ENCODE measurements at places on chromosomes 7 and 10.

DNA sequence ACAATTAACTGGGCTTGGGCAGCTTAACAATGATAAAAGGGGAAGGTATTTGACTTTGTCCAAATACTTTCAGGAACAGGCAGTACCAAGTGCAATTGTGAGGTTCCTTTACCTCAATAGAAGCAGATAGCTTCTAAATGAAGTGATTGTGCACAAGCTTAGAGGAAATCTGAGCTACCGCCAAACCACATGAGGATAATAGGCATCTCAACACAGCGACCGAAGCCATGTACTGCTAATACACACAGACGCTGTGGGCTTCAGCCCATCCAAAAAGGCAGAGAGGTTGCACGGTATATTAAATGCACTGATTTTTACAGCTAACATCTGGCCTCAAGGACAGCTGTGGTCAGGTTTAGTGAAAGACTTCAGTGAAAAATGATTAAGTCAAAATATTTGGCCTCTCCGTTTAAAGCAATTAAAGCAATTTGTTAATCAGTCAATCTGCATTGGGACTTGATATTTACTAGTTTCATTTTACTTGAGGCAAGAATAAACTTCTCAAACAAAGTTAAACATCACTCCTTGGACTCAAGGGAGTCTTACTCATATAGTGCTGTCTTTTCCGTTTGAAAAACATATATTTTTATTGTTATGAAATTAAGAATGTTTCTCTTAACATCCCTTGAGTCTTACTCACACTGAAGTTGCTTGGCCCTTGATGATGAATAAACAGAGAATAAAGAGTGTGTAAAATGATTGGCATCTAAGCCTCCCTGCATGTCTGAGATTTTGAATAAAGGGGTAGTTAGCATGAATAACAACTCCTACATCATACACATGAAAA lies 306.3 kb downstream of the C7orf25 start:
- peak; percentile 24 for DNase-seq

DNA sequence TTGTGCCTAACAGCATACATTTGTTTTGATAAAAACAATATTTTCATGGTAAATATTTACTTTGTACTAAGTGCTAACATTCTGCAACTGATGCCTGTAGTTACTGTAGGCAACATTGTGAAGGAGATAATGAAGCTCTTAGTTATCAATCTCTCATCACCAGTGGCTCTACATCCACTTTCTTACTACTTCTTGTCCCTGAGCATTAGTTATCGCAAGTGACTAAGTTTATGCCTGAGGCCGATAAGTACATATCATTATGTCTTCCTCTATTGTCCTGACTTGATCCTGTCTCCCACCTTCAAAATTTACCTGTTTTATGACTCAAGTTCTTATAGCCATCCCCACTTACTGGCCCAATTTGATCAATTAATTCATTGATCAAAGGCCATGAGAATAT lies 63.6 kb downstream of the MACC1 start:
- no peak for DNase-seq

- no peak for DNase-seq
Measured at GRCh38 chr10:86594535-86594934, 59.8 kb upstream of the OPN4 start.

DNA sequence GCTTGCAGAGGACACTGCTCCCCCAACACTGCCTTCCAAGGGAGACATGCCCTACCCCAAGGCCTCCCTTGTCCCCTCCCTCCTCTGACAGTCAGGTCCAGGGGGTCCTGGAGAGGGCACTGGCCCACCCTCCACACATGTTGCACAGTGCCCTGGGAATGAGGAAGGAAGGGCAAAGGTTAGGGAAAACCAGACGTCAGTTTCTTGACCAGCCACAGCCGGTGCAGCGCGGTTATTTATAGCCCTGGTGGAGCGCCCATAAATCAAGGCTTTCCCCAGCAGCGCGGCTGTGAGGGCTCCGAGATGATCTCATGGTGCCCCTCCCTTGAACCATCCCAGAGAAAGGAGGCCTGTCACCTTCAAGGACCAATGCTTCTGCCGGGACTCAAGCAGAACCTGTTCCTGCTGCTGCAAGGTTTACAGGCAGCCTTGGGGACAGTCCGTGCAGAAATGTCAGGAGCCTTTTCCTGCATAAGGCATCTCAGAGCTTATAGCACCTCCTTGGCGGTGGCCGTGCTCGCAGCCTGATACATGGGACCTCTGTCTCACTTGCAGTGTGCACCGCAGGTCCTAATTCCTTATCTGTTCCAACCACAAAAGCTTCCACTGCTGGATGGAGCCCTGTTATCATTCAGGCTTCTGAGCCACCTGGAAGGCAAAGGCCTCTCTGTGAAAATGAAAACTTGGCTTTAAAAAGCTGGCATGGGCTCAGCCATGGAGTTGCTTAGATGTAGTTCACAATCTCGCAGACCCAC lies 127.3 kb downstream of the LHPP start:
- peak; percentile 61 for DNase-seq

GRCh38 chr10:78571891-78572290 lies 496.9 kb upstream of the ZMIZ1 start:
- DNase-seq, result no peak

GRCh38 chr7:137488038-137488437 lies 144.5 kb upstream of the PTN start:
- no peak for DNase-seq

GRCh38 chr7:129366-130221 lies 62.8 kb upstream of the FAM20C start:
- peak; percentile 43 for DNase-seq

GRCh38 chr7:88761779-88762178 lies 2.3 kb downstream of the ZNF804B start:
- no peak for DNase-seq

- DNase-seq, result no peak
Measured at GRCh38 chr10:115814542-115814941, 458.5 kb downstream of the GFRA1 start.

- DNase-seq, result peak; percentile 38
Measured at GRCh38 chr10:93060887-93061593, 442 bp downstream of the CYP26C1 start.

DNA sequence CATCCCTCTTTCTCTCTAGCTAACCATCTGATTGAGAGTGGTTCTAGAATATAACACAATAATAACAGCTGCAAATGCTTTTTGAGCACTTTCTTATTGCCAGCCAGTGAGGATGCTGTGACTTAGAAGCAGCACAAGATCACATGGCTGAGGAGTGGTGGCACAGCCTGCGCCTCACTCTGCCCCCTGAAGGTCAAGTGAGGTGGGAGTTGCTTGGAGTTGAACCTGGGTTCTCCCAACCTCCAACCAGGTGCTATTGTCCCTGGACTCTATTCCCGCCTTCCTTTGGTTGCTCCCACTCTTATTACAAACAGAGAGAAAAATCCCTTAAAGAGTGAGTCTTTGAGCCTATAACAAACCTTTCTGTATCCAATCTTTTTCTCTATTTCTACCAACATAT lies 280.3 kb upstream of the PODXL start:
- no peak for DNase-seq

DNA sequence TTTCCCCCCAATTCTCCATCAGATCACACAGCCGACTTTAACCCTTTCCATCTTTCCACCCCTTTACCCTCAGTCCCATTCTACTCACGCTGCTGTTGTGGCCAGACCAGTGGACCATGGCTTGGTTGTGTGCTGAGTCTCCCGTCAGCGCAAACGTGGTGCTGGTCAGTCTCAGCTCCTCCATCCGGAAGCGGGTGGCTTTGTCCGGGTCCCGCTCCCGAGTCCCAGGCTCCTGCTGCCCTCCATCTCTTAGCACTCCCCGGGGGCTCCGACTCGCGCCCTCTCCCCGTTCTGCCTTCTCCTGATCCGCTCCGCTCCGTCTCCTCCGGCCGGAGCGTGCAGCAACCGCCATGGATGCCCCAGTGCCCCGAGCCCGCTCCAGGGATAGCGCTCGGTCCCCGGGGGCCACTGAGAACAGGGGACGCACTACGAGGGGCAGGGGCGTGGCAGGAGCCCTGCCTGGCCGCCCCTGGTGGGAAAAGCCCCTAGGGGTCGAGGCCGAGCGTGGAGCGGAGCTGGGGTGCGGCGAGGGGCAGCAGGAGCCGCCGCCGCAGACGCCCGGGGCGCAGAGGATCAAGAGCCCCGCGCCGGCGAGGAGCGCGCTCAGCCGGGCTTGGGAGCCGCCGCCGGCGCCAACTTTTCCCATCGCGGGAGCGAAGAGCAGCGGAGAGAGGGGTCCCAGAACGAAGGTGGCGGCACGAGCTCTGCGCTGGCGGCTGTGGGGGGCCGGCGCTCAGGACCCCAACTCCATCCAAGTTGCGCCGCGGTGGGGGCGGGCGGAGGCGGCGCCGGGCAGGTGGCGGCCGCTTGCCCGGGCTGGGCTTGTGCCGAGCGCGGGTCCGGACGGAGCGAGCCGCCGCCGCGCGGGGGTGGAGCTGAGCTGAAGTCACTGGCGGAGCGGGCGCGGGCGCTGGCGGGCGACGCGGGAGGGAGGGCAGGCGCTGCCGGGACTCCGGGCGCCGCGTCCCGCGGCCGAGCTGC lies at the start of gene SORCS1:
Gene SORCS1, minus strand, starts transcription at position 826 of the 981 bp plus-strand sequence.
- peak; percentile 67 for DNase-seq

DNA sequence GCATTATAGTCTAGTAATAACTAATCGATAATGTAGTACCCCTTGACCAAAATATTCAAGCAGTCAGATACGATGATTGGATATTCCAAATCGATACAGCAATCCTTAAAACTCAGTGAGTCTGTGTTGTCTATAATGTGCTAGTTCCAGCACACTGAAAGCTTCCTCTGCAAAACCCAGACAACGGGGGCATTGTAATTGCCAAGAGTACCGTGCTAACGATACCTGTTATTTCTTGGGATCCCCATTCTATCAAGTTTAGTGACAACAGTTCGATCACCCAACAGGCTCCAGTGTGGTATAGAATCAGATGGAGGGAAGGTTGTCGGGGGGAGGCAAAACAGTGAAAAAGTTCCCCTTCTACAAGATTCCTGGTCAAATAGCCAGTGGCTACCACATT lies 865 bp downstream of the ZNF438 start:
- no peak for DNase-seq

GRCh38 chr10:72525277-72525676 lies 100.6 kb downstream of the MICU1 start:
- peak; percentile 23 for DNase-seq

DNA sequence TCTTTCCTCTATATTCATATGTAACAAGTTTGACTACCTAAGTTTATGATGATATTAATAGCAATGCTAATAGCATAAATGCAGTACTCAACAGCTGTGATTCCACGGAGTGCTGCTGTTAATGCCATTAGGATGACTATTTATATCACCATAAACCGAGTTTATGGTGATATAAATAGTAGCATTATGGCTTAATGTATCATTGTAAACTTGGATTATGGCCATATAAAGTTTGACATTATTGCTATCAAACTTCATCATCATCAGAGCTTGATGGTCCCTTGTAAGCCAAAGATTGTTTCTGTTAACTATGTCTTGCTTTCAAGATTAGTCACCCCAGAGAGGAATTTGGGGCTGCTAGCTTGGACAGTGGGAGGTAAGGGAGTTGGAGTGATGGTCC lies 612.4 kb upstream of the C7orf33 start:
- no peak for DNase-seq

GRCh38 chr7:88095-88926 lies 104.1 kb upstream of the FAM20C start:
- DNase-seq, result no peak

DNA sequence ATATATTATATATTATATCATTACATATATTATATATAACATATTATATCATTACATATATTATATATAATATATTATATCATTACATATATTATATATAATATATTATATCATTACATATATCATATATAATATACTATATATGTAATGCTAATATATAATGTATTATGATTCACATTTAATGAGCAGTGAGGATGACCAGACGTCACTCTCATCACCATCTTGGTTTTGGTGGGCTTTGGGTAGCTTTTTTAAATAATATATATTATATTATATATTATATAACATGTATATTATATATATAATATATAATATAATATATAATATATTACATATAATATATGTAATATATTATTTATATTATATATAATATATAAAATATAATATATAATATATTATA lies 1189.4 kb upstream of the AUTS2 start:
- no peak for DNase-seq

GRCh38 chr7:27123477-27124053 lies 7.0 kb downstream of the HOXA4 start:
- no peak for DNase-seq

DNA sequence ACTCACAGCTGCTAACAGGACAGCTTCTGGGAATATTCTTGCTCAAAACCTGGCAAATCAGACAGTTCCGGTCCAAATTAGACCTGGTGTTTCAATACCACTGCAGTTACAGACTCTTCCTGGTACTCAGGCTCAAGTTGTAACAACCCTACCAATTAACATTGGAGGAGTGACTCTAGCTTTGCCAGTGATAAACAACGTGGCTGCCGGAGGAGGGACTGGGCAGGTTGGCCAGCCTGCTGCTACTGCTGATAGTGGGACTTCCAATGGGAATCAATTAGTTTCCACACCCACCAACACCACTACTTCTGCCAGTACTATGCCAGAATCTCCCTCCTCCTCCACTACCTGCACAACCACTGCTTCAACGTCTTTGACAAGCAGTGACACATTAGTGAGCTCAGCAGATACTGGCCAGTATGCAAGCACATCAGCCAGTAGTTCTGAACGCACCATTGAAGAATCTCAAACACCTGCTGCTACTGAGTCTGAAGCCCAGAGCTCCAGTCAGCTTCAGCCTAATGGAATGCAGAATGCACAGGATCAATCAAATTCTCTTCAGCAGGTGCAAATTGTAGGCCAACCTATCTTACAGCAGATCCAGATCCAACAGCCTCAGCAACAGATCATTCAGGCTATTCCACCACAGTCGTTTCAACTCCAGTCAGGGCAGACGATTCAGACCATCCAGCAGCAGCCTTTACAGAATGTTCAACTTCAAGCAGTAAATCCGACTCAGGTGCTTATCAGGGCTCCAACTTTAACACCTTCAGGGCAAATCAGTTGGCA lies 2.1 kb downstream of the SP4 start:
- no peak for DNase-seq

- no peak for DNase-seq
Measured at GRCh38 chr10:47109906-47110305, 190.1 kb upstream of the GDF10 start.

DNA sequence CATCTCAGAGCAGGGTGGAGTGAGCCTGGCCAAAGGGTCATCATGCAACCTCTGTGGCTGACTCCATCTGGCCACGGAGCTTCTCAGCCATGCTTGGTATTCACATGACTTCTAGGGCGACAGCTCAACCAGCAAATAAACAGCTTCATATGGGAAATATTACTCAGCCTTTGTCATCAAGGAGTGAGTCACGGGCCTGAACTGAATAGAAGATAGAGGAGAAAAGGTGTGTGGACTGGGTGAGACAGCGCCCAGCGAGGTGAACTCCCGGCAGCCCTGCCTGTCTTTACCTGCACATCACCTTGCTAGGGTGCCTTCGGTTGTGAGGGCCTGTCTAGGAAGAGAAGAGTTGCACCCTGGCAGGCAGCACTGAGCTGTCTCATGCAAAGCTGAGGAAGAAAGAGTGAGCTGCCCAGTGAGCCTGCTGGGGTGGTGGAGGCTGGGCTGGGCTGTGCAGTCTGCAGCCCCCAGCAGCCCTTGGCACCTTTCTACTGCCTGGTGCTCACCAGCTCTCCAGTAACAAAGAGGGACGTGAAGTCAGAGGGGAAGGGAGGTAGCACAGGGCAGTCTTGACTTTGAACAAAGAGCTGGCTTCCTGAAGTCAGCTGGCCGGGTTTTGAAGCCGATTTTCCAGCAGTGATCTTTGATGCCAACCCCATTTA lies 114.2 kb downstream of the EGFR start:
- DNase-seq, result peak; percentile 90

- DNase-seq, result peak; percentile 74
Measured at GRCh38 chr7:79778786-79779770, 325.6 kb upstream of the MAGI2 start.

GRCh38 chr7:156577645-156578577 lies 62.7 kb upstream of the RNF32 start:
- no peak for DNase-seq

- DNase-seq, result no peak
Measured at GRCh38 chr10:132076578-132077081, 10.9 kb downstream of the JAKMIP3 start.
